SK-N-SH treated with all-trans-retinoic acid at 6 μM for 48 hours (cell line): ENCODE measurements at places on chromosomes 13 and 19.

DNA sequence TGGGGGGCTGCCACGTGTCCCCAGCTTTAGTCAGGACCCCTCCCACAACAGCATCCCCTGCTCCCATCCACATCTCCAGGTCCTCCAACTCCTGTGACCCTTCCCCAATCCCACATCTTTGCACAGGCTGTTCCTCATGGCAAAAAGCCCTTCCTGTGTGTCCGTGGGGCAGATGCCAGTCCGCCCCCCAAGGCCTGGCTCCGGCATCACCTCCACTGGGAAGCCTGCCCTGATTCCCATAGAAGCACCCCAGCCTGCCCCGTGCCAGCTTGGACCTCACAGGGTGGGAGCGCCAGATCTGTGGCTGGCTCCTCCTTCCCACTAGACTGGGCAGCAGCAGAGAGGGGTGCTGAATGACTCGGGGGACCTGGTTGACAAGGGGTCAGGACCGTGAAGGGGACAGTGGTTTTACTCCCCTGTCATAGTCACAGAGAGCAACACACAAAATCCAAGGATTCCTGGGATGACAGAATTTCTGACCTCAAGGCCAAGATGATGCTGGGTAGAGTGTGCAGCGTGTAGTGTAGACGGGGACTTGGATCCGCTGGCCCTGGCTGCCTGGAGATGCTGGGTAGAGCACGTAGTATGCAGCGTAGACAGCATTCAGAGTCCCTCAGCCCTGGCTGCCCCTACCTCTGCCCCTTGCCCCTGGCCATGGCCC is 13.3 kb downstream of the KLF2 start:
- ATAC-seq, result peak; percentile 25

DNA sequence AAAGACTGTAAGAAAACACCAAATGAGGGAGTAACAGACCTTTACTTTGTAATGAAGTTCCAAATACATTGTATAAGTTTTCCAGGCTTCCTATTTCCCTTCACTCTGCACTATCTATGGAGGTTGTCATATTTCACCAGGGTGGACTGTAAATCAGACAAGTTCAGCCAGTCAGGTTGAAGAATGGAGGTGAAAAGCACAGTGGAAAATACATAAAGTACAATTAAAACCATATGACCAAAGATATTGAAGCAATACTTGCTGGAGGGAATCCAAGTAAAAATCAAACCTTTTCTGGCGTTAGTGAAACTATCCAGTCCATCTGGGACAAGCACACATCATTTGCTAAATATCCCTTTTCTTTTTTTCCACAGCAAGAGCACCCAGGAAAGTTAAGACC is 3.2 kb downstream of the LHFPL6 start:
- ATAC-seq, result peak; percentile 26

GRCh38 chr13:37361608-37362007 is 237.0 kb downstream of the POSTN start:
- no peak for ATAC-seq

GRCh38 chr19:6098574-6098973 is 11.7 kb downstream of the RFX2 start:
- ATAC-seq, result no peak

DNA sequence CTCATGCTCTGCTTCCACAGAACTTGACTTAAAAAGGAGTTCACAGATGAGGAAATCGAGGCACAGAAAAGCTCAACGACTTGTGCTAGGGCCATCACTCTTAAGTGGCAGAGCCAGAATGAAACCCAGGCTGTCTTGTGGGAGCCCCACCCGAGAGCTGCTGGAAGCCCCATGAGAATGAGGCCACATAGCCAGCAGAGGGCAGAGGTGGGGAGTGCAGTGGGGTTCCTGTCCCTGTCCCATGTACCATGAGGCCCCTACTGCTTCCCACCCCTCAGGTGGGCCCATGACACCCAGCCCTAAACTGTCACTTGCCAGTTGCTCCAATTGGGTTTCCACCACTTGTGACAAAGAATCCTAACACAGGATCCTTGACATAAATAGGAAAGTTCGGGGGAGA is 175.9 kb downstream of the IRS2 start:
- peak; percentile 70 for ATAC-seq

DNA sequence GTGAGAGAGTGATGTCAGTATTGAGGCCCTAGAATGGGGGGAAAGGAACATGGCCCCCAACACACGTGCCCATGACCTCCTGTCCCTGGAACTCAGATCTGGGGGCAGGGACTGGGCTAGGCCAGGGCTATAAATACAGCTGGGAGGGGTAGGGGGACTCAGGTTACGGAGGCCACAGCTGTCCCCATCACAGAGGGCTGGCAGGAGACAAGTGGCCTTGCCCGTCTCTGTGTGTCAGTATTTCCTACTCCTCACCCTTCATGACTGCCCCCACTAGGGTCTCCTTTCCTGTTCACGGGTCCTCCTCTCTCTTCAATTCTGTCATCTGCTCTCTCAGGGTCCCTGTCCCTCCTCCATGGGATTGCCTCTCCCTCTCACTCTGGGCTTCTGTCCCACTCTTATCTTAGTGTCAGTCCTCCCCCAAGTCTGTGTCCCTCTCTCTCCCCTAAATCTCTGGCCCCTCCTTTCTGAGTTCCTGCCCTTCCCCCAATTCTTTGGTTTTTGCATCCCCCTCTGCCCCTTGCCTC is 687 bp upstream of the HRC start:
- no peak for ATAC-seq

DNA sequence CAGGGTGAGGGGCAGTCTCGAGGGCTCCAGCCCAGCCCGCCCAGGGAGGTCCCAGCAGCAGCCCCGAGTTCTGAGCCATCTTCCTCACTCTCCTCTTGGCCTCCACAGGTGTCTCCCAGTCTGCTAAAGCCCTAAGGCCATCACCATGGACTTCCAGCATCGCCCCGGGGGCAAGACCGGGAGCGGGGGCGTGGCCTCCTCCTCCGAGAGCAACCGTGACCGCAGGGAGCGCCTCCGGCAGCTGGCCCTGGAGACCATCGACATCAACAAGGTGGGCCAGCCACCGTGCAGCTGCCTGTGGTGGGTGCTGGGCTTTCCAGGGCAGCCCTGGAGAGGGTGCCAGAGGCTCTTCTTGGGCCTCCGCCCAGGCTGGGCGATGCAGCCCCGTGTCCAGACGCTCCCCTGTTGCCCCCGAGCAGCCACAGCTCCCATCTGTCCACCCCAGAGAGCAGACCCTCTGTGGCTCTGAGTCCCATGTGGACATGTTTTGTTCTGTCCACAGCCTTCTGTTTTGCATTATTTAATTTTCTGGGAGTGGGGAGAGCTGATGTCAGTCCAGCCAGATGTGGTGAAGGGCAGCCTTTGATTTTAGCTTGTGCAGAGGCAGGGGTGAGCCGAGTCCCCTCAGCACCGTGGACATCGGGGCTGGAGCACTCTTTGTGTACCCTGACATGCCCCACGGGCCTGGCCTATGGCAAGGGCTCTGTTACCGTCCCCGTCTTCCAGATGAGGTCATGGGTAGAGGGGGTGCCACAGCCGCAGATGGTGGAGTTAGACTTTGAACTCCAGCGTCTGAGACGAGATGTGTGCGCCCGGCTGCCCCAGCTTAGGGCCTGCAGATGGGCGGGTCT is 5.6 kb upstream of the AMH start:
- ATAC-seq, result peak; percentile 5; the same call in 1 of the 3 replicates

DNA sequence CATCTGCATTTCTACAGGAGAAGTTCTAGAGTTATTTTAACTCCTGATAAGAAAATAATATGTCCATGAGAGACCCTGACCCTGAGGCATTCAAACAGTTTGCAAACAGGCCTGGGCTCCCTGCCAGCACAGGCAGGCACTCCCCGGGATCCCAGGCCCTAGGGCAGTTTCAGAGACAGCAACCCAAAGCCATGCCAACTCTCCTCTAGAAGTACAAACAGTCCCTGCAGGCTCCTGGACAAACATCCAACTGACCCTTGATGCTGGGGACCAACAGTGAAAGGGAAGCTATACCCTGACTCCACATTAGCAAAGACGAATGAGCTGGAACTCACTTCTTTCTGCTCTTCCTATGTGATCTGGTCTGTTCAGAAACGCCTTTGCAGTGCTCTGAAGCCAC is 44.8 kb downstream of the CCDC70 start:
- no peak for ATAC-seq

DNA sequence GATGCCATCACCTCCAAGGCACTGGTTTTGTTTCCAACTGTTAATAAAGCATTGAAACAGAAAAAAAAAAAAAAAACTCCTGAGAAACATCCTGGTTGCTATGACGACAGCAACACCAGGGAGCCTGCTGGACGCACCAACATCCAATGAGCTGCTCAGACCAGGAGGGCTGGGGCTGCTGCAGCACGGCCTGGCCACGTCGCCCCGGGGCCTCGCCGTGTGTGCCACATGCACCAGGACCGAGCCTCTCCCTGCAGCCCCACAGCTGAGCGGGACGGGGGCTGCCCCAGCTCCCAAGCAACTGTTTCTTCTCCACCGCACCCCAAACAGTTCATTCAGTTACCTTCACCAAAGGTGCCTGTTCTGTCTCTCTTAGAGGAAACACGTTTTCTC is 54.5 kb downstream of the RASA3 start:
- peak; percentile 88 for ATAC-seq
